ENCODE measurements at places on chromosomes 1 and 21.
A peak's percentile ranks its signal among the peaks of the same experiment; 100 is the strongest.

GRCh38 chr1:53968125-53968513, 22.0 kb downstream of the LRRC42 start:
- no peak for DNase-seq

GRCh38 chr1:234069760-234070159, 165.3 kb downstream of the SLC35F3 start:
- peak; percentile 5 for DNase-seq

DNA sequence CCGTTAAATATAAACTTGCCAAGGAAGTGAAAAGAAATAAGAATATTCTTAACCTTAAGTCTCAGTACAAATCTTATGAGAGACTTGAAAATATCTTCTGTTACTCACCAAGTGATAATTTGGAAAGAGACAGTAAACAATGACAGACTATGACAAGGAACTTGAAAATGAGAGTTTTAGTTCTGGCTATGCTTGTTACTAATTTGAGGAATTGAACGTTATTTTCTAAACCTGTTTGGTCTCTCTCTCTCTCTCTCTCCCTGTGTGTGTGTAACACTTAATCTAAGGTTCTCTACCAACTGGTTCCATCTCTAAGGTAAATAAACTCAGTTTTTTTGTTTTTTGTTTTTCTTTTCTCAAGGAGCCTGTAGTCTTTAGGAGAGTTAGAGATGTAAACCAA, 161.8 kb downstream of the AMY1C start:
- DNase-seq, result no peak

GRCh38 chr1:201883786-201884185, 4.9 kb upstream of the SHISA4 start:
- no peak for DNase-seq

- no peak for DNase-seq
Measured at GRCh38 chr1:173409613-173410012, 67.5 kb upstream of the PRDX6 start.

DNA sequence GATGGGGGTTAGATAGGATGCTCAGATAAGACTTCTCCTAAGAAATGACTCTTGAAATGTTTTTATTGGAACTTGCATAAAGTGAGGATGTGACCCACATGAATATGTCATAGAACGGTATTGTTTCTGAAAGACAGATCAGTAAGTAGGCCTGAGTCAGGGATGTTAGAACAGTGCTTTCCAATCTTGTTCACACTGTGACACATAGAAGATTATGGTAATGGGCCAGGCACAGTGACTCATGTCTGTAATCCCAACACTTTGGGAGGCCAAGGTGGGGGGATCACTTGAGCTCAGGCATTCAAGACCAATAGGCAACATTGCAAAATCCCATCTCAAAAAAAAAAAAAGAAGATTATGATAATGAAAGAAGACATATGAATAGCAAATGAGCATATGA, 32.9 kb downstream of the FMO4 start:
- no peak for DNase-seq

- DNase-seq, result no peak
Measured at GRCh38 chr1:113812661-113813135, 422 bp upstream of the RSBN1 start.

GRCh38 chr1:155598842-155599331, 11.1 kb upstream of the MSTO1 start:
- no peak for DNase-seq

Data from NCI-H1694 (cell line).